ENCODE measurements at places on chromosomes 4 and X. TPM values are rescaled to one million over a fixed set of nuclear protein-coding genes. Genes with fewer than 3 reads are reported as not detected.

GPRIN3 gene
- 32.1 TPM for total RNA-seq

- DNase-seq: no peak
Measured at GRCh38 chr4:8353912-8354453, 84.4 kb downstream of the HTRA3 start.

WAS gene
- 54.9 TPM for total RNA-seq

- no peak for DNase-seq
Measured at GRCh38 chr4:14596437-14596836, 405.8 kb upstream of the CPEB2 start.

DNA sequence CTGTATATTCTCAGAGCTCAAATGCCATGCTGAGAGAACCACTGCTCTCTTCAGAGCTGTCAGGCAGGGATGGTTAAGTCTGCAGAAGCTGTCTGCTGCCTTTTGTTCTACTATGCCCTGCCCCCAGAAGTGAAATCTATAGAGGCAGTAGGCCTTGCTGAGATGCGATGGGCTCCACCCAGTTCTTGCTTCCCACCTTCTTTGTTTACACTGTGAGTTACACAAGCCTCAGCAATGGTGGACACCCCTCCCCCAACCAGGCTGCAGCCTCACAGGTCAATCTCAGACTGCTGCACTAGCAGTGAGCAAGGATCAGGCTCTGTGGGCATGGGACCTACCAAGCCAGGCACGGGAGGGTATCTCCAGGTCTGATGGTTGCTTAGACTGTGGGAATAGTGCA lies 271.6 kb downstream of the CENPC start:
- DNase-seq: no peak

All from CD8-positive, alpha-beta T cell (primary cell).